ENCODE measurements at places on chromosomes 1 and 21.

DNA sequence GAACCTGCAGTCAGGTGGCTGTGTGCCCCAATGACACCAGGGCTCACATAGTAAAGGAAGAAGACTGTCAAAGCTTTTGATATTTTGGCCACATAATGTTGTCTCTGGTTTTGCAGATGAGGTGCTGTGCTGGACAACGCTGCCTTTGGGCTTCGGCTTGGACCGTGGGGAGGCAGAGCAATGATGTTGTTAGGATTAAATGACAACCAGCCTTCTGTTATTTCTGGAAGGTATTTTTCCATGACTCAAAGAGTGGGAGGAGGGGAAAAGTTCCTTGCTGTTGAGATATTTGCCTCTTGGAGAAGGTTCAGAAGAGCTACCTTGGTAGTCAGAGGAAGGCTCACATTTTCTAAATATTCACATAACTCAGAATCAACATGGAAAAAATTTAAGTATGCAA, 187.3 kb upstream of the GALNT2 start:
- no peak for DNase-seq

DNA sequence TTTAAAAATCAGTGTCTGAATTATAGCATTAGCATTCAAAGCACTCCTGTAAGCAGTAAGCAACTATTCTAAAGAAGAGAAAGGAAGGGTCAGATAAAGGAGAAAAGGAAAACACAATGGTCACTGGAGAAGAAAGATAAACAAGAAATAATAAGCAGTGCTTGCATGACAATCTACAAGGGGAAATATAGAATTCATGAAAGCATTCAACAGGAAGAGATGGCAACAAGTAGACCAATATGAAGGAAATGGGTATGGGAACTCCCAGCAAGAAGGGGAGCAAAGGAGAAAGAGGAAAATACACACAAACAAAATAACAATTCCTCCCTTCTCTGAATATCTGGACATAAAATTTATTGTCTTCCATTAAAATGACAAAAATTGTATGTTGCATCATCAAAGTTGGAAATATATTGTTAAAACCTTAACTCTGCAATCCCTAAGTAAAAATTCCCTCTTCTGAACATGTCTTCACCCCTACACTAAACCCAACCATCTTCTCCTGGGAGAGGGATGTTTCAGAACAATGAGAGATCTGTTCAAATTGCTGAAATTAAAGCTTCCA, 206.3 kb upstream of the SAMSN1 start:
- DNase-seq = no peak

DNA sequence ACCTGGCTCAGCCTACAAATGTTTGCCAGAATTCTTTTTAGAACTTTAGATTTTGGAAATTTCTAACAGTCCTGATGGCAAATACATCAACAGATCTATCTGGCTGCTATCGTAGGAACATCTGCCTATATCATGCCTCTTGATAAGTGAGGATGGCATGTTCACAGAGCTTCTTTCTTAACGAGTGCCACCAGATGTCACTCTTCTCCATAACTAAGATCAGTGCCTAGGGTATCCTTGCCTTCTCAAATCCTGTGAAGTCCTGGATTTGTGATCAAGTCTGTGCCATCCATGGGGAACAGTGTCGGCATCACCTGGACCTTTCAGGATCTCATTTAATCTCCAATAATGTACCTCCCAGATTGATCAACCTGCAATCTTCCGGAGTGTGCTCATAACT, 36.5 kb upstream of the CD5L start:
- no peak for DNase-seq

GRCh38 chr1:57157818-57158603, 192.2 kb upstream of the C8B start:
- DNase-seq = no peak

GRCh38 chr1:111332190-111332589, 41.5 kb downstream of the CHIA start:
- no peak for DNase-seq

GRCh38 chr1:226902601-226903000, 32.2 kb downstream of the PSEN2 start:
- no peak for DNase-seq

DNA sequence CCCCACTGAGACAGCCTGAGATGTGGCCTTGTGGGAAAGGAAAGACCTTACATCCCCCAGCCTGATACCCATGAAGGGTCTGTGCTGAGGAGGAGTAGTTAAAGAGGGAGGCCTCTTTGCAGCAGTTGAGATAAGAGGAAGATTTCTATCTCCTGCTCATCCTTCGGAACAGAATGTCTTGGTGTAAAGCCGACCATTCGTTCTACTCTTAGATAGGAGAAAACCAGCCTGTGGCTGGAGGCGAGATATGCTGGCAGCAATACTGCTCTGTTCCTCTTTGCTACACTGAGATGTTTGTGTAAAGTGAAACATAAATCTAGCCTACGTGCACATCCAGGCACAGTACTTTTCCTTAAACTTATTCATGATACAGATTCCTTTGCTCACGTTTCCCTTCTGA, 1.5 kb upstream of the CCDC27 start:
- no peak for DNase-seq

GRCh38 chr1:159821171-159821867, 5.4 kb upstream of the SLAMF8 start:
- DNase-seq = no peak

GRCh38 chr1:50278961-50279360, 144.3 kb downstream of the DMRTA2 start:
- DNase-seq = no peak
